ENCODE measurements at places on chromosomes 2 and 18.

DNA sequence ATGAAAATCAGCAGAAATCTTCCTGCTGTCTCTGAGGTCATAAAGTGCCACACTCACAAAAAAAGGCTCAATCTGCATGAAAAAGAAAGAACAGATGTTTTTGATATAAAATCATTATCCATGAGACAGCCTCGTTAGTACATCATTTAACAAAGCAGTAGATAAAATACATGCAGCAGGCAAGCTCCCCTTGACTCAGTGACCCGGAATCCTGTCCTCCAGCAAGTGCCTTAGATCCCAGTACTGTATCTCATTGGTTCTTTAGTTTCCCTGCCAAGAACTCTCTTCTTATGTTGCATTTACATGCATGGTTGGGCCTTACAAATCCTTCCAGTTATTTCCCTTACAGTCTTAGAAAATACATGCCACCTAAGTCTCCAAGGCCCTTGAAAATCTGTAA, 148.9 kb upstream of the CCDC195 start:
- no peak for DNase-seq

DNA sequence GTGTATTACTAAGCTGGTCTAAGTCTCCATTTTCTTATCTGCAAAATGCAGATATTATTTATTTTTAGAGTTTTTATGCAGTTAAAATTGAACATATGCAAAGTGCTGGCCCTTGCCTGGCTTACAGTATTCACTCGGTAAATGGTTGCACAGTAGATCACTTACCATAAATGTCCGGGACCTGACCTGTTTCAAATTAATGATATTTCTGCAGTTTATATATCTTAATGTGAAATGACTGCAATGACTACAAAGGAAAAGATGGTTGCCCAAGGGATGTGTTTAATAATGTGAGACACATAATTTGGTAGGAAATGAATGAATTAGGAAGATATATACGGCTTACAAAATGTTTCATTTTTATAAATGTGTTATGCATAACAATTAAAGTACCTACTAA, 37.1 kb downstream of the LRRC30 start:
- DNase-seq, result no peak

DNA sequence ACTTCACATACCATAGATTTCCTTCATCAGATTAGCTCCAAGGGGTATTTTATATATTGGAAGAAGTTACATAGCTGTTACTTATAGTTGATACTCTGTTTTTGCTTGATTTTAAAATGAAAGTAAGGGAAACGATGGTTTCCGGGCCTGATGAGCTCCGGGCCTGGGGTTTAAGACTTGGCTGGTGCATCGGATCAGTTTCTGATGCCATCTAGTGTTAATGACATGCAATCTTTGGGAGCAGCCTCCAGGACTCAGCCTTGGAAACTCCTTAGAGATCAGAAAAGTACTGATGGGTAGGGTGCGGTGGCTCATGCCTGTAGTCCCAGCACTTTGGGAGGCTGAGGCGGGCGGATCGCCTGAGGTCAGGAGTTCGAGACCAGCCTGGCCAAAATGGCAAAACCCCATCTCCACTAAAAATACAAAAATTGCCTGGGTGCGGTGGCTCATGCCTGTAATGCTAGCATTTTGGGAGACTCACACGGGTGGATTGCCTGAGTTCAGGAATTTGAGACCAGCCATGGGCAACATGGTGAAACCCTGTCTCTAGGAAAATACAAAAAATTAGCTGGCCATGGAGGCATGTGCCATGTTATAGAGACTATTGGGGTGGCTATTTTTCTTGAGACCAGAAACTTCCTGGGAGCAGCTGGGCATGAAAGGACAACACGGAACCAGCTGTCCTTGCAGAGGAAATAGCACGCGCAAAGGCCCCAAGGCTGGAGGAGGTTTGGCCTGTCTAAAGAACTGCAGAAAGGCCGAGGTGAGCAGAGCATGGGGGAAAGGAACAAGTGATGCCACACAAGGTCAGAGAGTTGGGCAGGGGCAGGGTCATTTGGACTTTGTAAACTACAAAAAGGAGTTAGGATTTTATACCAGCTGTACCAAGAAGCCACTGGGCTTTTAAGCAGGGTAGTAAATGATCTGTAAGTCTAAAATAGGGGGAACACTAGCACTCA, 46.9 kb upstream of the CNOT11 start:
- peak; percentile 60 for DNase-seq

DNA sequence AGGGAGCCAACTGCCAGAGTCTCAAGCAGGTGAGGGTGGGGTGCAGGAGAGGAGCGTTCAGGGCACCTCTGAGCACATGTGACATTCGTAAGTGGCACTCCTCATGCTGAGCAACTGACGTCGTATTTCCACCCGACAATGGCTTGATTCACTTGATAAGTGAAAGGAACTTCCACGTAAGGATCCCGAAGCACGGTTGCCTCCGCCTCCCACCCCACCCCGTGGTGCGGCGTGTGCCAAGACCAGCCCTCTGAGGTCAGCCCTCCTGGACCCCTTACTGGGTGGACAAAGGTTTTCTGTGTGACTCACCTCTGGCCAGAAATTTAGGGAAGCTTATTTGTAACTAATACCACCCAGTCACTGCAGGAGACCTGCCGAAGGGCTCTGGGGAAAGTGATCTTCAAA, 59.9 kb downstream of the AGAP1 start:
- no peak for DNase-seq
